Activated CD4-positive, alpha-beta memory T cell treated with anti-CD3 and anti-CD28 coated beads, Interleukin-2, amount 10 ng/mL, durations not matched to agents 7 days and 5 days (primary cell): ENCODE measurements at places on chromosomes 11 and 22. TPM values are rescaled to one million over a fixed set of nuclear protein-coding genes. Genes with fewer than 3 reads are reported as not detected.

GRCh38 chr11:17145972-17146371 is 61.8 kb downstream of the PIK3C2A start:
- DNase-seq = no peak

DNA sequence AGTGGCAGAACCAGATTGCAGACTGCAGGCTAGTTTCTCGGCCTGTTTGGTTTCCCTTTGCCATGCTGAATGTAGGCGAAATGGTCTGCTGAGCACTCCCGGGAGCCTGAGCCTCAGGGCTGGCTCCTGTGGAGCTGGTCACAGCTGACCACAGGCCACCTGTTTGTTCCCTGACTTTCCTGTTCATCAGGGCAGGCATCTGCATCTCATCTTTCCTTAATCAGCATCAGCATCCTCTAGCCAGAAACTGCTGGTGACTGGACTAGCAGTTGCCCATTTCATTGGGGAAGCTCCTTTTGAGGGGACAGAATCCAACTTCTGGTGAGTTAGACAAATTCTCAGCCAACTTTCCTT is 20.2 kb upstream of the C11orf96 start:
- no peak for DNase-seq

DNA sequence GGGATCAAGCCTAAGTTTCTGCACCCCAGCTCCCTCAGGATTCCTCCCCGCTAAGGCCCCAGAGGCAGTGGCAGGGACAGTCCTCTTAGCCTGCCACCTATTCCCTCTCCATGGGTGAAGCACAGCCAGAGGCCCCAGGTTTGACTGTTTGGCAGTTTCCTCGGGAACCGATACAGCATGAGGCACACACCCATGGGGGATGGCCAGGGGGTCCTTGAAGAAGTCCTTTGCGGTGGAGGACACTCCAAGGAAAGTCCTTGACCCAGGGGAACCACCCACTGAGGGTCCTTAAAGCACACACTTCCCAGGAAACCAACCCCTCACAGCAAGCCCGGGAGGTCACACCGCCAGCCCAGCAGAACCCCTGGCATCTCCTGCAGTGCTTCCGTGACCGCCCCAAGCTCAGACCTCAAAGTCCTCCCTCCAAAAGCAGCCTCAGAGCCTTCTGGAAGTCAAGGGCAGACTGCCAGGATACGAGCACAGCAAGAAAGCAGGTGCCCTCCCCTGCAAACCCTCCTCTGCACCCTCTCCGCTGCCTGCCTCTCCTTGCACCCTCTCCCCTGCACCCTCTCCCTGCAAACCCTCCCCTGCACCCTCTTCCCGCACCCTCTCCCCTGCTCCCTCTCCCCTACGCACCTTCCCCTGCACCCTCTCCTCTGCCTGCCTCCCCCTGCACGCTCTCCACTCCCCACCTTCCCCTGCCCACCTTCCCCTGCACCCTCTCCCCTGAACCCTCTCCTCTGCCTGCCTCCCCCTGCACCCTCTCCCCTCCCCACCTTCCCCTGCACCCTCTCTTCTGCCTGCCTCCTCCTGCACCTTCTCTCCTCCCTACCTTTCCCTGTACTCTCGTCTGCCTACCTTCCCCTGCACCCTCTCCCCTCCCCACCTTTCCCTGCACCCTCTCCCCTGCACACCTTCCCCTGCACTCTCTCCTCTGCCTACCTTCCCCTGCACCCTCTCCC is 1.4 kb downstream of the SIGIRR start:
- no peak for DNase-seq

- DNase-seq = no peak
Measured at GRCh38 chr11:76436020-76436419, 8.8 kb upstream of the EMSY start.

DNA sequence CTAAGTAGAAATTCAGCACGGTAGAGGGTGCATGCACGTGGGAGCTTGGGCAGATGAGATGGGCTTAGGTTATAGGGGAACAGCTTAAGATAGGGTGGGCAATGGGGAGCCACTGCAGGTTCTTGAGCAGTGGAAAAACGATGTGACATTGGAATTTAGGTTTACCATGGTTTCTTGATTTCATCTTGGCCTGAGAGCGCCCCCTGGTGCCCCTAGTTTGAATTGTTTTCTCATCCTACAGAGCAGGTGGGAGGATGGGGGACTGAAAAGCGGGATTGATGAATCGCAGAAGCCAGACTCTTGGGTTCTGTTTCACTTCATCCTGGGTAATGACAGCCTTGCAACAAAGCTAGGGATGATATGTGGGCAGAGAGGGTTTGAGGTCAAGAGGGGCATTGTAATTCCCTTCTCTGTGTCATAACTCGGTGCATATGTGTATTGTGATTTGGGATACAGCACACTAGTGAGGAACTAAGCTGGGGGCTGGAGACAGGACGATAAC is 6.7 kb upstream of the MCAM start:
- peak; percentile 83 for DNase-seq

GRCh38 chr11:118703563-118704106 is 24.2 kb upstream of the TREH start:
- DNase-seq = no peak

GRCh38 chr11:115503886-115504275 is 334 bp downstream of the CADM1 start:
- no peak for DNase-seq

DNA sequence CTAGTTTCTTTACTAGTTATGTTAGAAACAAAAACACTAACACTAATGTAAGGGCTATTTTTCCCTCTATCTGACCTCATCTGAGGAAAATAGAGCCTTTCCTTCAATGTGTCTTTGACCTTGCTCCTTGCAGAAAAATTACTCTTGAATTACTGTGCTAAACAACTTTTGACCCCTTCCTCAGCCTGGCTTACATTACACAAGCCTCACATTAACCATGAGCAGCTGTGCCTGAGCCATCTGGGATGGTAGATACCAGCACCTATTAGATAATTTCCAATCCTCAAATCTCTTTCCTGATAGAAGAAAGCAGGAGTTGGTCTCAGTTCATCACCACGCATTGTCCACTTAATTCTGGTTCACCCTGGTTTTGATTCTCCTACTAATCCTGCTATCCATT is 134.4 kb upstream of the NCAM1 start:
- DNase-seq = no peak

DNA sequence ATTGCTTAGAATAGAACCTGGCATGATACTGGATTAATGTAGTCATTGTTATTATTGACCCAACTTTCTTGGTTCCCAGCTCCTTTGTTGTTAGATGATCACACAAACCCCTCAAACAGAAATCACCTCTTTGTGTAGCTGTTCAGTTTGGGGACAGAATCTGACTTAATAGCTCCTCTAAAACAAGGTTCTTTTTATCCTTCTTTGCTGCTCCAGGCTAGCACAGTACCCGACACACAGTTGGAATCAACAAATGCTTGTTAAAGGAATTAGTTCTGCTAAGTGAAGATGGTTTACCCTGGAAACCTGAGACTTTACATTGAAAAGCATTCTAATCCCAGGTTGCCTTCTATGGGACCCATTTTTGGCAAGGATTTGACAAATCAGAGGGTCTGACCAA is 43.9 kb downstream of the GAB2 start:
- DNase-seq = no peak

PYGM gene
- total RNA-seq = 4.0 TPM

CSRP3 gene
- not detected for total RNA-seq

LDLRAD3 gene
- not detected for total RNA-seq

PDE3B gene
- total RNA-seq = 74.9 TPM
